Dermis lymphatic vessel endothelial cell (primary cell): ENCODE measurements at places on chromosomes 4 and X. TPM values are rescaled to one million over a fixed set of nuclear protein-coding genes. Genes with fewer than 3 reads are reported as not detected.

The ARX gene
- not detected in 2 replicates for total RNA-seq

The LNX1 gene
- 6.7 and 13.5 TPM in 2 replicates for total RNA-seq

The TBC1D9 gene
- 47.0 and 51.6 TPM in 2 replicates for total RNA-seq

The CXCR3 gene
- not detected in 2 replicates for total RNA-seq

The MAPK10 gene
- total RNA-seq = 0.09 and 0.11 TPM in 2 replicates

The TEX13C gene
- total RNA-seq = not detected in 2 replicates

The GBA3 gene
- not detected in 2 replicates for total RNA-seq

The CTAG1A gene
- total RNA-seq = not detected in 2 replicates

The PNMA5 gene
- total RNA-seq = not detected in 2 replicates

The OSTC gene
- total RNA-seq = 233 and 270 TPM in 2 replicates

The KIT gene
- total RNA-seq = 0.60 and 1.1 TPM in 2 replicates

The PCDH18 gene
- 0.34 and 2.1 TPM in 2 replicates for total RNA-seq

The CSAG1 gene
- not detected in 2 replicates for total RNA-seq

The NHSL2 gene
- 18.4 and 40.1 TPM in 2 replicates for total RNA-seq

The FOXR2 gene
- total RNA-seq = not detected in 2 replicates

The MAGEC1 gene
- not detected in 2 replicates for total RNA-seq

The RAB40AL gene
- total RNA-seq = 0.22 and 0.26 TPM in 2 replicates

The TSR2 gene
- total RNA-seq = 16.5 and 16.8 TPM in 2 replicates

The PGK1 gene
- 191 and 193 TPM in 2 replicates for total RNA-seq

The JAKMIP1 gene
- not detected in 2 replicates for total RNA-seq

The NIPAL1 gene
- 0.26 and 0.54 TPM in 2 replicates for total RNA-seq

The EGFL6 gene
- total RNA-seq = not detected in 2 replicates

The GAGE2A gene
- not detected in 2 replicates for total RNA-seq

The CENPC gene
- 14.2 and 16.9 TPM in 2 replicates for total RNA-seq

The IGFBP7 gene
- 851 and 1,319 TPM in 2 replicates for total RNA-seq

The IL2 gene
- not detected in 2 replicates for total RNA-seq

The CXXC4 gene
- 0.17 TPM in 1 of 2 replicates, not detected in the other for total RNA-seq

The LCORL gene
- total RNA-seq = 16.4 and 19.7 TPM in 2 replicates

The YTHDC1 gene
- 35.5 and 42.8 TPM in 2 replicates for total RNA-seq

The RHOXF2 gene
- not detected in 2 replicates for total RNA-seq

The SOWAHD gene
- total RNA-seq = not detected in 2 replicates

The SPARCL1 gene
- 0.87 and 1.5 TPM in 2 replicates for total RNA-seq

The CDS1 gene
- under 0.01 TPM in 2 replicates for total RNA-seq

The SLC9B1 gene
- 0.33 and 0.43 TPM in 2 replicates for total RNA-seq

The BRS3 gene
- total RNA-seq = not detected in 2 replicates

The GPRASP3 gene
- total RNA-seq = 3.4 and 6.0 TPM in 2 replicates

The TCP11X1 gene
- total RNA-seq = not detected in 2 replicates

The IL13RA2 gene
- 0.22 and 3.1 TPM in 2 replicates for total RNA-seq
